Ascending aorta (tissue), 2 donors: ENCODE measurements at places on chromosomes 16 and 17.

- no peak overlapping the region for H3K4me3 ChIP-seq
- no peaks in the 10 kb centered on the region for H3K27me3 ChIP-seq
- H3K4me1 ChIP-seq, result no peaks in the 10 kb centered on the region
- no peaks in the 10 kb centered on the region for H3K36me3 ChIP-seq
Observed at GRCh38 chr17:48173191-48173984, 65.8 kb downstream of the SNX11 start.

GRCh38 chr17:28230011-28230410, 89.0 kb upstream of the TMEM97 start:
- H3K4me1 ChIP-seq, result no peaks in the 10 kb centered on the region
- H3K36me3 ChIP-seq, result no peaks in the 10 kb centered on the region
- H3K4me3 ChIP-seq, result no peak overlapping the region
- H3K27ac ChIP-seq, result no peak overlapping the region

GRCh38 chr17:34892461-34893249, 68.6 kb downstream of the CCT6B start:
- H3K4me1 ChIP-seq, result no peaks in the 10 kb centered on the region
- no peak overlapping the region for H3K4me3 ChIP-seq
- DNase-seq, result no peak
- no peaks in the 10 kb centered on the region for H3K36me3 ChIP-seq
- H3K27ac ChIP-seq, result no peak overlapping the region

GRCh38 chr16:10850478-10850850, 26.5 kb upstream of the CIITA start:
- no peaks in the 10 kb centered on the region for H3K36me3 ChIP-seq
- no peak overlapping the region for H3K27ac ChIP-seq
- H3K4me3 ChIP-seq, result no peak overlapping the region
- no peaks in the 10 kb centered on the region for H3K27me3 ChIP-seq

DNA sequence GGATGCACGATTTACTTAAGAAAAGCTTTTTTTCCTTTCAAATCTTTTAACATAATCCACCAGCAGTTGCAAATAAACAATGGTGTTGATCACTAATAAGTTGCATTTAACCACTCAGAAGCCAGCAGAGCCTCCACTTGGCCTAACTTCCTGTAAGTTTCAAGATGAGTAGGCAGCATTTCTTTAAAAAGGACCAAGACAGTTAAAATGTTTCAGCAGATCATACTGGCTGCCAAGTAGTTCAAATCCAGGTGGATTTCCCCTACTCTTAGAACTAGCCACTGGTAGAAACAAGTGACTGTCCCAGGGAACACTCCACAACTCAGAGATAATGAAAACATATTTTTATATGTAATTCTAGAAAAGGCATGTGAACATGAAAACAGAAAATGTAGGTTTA, 17.0 kb upstream of the RFFL start:
- H3K36me3 ChIP-seq, result no peaks in the 10 kb centered on the region
- DNase-seq, result no peak
- H3K4me3 ChIP-seq, result no peak overlapping the region
- H3K27me3 ChIP-seq, result no peaks in the 10 kb centered on the region
